ENCODE measurements at places on chromosomes 1 and 21.

DNA sequence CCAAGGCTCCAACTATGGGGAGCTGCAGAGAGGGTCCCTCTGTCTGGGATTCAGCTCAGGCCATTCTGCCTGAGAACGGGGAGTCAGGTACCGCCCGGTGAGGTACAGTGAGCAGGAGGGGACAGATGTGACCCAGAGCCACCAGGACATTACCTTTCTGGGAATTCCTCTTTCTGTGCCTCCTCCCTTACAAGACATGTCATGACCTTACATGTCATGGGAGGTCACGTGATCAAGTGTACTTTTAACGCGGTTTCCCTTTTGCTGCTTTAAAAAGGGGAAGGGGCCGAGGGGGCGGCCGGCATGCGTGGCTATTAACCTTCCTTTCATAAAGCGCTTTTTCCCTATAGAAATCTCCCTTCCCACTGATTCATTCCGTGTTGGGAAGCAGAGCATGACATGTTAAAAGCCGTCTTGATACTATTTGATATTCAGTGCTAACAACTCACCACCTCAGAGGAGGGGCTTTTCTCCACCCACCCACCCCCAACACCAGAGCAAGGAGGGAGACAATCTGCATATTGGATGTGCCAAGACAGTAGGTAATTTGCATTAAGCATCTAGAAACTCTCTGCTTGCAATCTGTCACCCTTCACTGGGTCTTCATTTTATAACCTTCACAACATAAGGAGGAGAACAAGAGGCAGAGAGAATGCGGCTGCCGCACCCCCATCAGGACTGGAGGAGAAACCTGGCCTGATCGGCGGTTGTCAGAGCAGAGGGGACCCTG, 113.6 kb upstream of the VAMP3 start:
- ATAC-seq, result no peak

- no peak for ATAC-seq
These were observed 873 bp upstream of the PI4KB start for GRCh38 chr1:151327903-151328674.

DNA sequence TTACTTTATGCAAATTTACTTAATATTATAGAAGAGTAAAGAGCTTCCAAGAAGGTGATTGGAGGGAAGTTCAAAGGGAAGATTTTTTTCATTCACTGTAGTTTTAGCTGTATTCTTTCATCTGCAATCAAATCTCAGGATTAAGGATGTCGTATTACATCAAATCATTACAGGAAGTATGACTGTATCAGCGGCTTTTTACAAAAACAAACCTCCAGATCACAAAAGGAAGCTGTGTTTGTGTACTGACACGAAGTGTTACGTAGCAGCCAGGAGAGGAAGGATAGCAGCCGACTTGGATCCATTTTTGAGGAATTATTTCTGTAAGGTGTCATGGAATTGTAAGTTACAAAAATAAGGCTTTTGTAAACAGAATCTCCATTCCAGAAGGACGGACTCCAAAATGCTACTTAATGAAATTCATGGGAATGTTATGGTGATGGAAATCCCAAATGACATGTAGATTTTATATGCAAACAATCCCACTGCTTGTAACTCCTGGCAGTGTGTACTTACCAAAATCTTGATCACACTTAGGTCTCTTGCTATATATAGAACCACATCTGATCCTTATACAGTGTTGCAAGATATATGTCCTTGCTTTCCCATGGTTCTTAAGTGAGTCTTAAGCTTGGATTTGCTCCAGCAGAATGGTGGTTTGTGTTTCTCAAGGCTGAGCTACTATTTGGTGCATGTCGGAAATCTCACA, 49.8 kb downstream of the KCNJ15 start:
- peak; percentile 75 for ATAC-seq

- no peak for ATAC-seq
These were observed 17.8 kb upstream of the PLA2G2E start for GRCh38 chr1:19941206-19941568.

DNA sequence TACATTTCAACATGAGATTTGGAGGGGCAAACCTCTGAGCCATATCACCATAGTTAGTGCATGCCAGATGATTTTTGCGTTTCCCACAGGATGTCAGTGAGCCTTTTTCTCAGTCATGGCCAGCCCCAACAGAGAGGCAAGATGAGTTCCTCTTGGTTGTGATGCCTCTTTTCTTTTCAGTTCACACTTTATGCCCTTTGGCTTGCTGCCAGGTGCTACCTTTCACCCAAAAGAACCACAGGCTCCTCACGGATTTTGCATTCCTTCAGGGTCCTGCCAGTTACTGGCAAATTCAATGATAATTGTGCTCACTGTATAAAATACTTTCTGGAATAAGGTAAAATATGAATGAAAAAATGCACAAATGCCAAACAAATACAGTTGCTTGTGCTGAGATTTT, 411.3 kb downstream of the KIF26B start:
- ATAC-seq, result no peak

GRCh38 chr1:168187177-168187576, 8.4 kb downstream of the TIPRL start:
- ATAC-seq, result no peak

DNA sequence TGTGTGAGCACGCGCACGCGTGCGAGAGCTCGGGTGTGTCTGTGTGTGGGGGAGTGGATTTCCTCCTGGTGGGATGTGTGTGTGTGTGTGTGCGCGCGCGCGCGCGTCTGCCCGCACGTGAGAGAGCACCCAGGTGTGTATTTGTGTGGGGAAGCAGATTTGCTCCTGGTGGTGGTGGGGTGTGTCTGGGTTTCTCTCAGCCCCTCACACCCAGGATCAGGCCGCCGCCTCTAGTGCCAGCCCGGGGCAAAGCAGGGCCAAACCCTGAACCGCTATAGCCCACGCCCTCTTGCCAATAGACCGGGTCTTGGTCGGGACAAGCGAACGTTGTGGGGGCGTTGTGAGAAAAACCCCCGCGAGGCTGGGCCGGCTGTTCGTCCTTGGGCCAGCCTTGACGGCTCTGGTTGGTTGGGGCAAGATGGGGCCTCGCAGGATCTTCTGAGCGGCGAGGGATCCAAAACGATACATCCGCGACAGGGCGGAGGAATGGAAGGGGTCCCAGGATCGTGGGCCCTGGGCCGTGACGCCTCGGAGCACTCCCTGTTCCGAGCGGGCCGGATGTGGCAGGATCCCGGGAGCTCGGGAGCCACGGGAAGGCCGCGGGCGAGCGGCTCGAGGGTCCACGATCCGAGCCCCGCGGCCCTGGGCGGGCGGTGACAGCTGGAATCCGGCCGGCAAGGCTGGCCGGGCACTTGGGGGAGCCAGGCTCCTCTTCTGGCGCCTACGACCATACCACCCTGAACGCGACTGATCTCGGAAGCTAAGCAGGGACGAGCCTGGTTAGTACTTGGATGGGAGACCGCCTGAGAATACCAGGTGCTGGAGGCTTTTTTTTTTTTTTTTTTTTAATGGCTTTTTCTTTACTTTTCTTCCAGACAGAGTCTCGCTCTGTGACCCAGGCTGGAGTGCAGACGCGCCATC, 68.2 kb downstream of the RNF187 start:
- peak; percentile 56 for ATAC-seq

- peak; percentile 57 for ATAC-seq
These were observed 827 bp downstream of the FMN2 start for GRCh38 chr1:240092301-240093119.

GRCh38 chr1:64572222-64572900, 102.4 kb downstream of the CACHD1 start:
- no peak for ATAC-seq

DNA sequence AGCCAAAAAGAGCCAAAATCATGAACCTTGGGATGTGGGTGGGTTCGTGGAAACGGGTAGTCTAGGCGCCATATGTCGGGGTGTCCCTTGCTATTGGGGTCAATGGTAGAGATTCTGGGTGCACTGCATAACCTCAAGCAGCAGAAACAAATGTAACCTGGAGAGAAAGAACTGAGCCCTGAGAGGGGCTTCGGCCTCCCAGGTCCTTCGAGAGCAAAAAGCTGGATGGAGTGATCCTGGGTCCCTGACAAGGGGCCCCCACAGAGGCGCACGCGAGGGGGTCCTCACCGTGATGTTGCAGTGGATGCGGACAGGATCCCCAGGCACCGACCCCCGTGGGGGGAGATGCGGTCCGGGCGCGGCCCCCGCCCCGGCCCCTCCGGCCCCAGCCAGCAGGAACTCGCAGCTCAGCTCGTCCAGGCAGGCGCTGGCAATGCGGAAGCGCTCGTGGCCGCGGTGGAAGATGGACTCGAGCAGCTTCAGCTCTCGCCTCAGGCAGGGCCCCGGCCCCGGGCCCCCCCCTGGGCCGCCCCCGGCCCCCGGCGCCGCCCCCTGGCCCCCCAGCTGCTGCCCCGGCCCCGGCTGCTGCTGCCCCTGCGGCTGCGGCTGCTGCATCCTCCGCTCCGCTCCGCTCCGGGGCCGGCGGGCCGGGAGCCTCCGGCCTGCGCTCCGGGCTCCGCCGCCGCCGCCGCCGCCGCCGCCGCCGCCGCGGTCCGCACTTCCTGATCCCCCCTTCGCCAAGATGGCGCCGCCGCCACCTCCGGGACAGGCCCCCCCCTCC, at the start of gene UBE2Q1:
TSS of gene UBE2Q1 (minus strand) at position 724 of the 781 bp plus-strand sequence. CDS start at position 615, 109 bp downstream.
- no peak for ATAC-seq

Data from SK-N-SH treated with all-trans-retinoic acid at 6 μM for 48 hours (cell line).